Endothelial cell of umbilical vein (primary cell): ENCODE measurements at places on chromosomes 4 and X. TPM values are rescaled to one million over a fixed set of nuclear protein-coding genes. Genes with fewer than 3 reads are reported as not detected.

- no peak for DNase-seq
These were observed 12.8 kb upstream of the MBNL3 start for GRCh38 chrX:132501606-132502005.

DNA sequence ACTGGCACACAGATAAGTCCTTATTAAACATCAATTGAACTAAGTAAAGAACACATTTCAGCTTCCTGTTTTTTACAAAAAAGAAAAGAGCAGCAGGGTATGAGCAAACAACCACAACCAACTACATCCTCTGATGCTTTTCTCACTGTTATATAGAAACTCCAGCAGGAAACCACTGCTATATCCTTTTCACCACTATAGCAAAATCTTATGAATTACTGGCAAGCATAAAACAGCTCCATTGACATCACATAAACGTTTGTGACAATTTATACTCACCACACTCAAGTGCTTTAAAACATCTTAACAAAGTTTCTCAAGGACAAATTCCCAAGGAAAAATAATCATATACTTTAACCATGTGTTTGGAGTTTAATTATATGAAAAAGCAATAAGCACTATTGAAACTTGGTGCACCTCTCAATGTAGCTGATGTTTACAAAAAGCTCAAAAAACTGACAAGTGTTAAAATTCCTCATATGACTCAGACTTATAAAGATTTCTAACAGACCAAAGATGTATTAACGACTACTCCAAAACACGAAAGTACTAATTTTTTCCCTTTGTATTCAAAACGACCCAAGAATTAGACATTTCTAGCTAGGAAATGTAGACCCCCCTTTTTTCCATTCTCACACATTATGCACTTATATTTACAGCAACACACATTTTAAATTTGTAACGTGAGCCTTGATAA is 12.9 kb downstream of the GPRIN3 start:
- DNase-seq = peak; percentile 22

DNA sequence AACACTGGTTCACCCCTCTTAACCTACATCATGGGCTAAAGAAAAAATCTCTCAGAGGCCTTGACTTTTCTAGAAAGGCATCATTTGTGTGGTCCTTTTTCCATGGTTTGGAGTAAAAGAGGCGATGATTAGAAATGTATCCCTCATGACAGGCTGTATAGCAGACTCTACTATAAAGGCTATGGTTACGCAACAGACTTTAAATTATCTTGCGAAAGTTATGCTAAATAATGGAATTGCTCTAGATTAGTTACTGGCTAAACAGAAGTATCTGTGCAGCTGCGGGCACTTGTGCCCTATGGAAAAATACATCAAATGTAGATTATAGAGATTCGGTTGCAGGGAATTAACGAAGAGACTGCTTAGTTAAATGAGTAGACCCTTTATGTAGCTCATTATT is 101.6 kb downstream of the TMEM47 start:
- no peak for DNase-seq

- no peak for DNase-seq
These were observed at the start of gene CYSLTR1 for GRCh38 chrX:78327370-78328086. CYSLTR1 (minus strand) TSS chrX:78327611; CDS start chrX:78273746, 53,865 bp downstream.

GRCh38 chr4:187006189-187006618 is 282.5 kb upstream of the FAT1 start:
- DNase-seq = no peak

DNA sequence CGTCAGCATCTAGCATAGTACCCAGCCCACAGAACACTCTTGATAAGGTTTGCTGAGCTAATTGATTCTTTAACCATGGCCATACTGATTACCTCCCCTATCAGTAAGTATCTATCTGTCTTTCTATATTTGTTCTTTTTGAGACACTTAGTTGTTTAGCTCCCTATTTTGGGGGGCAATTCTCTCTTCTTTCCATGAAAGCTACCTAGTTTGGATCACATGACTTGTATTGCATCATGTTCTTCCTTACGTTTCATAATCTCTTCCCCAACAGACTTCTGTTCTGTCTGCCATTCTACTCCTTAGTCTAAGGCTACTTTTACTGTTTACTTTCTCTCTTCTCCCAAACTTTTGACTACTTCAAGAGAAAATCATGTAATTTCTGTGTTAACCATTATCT is 39.0 kb downstream of the TBC1D19 start:
- no peak for DNase-seq

GRCh38 chr4:20698820-20699219 is 1.4 kb upstream of the PACRGL start:
- no peak for DNase-seq

GRCh38 chrX:21932292-21933002 is 8.1 kb upstream of the SMS start:
- peak; percentile 89 for DNase-seq

DNA sequence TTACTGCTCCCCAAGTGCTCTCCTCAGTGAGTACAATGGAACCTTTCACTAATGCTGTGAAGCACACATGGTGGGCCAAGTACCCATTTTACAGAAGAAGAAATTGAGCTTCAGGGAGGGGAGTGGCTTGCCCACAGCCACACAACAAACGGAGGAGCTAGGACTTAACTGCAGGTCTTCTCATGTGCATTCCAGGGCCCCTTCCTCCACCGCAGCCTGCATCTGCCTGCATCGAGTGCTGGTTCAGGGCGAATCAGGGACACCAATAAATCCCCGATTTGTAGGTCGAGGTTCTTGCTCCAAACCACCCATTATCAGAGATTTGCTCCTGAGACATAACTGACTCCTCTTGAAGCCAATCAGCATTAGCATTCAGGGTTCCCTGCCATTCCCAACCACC is 100.9 kb downstream of the MAMLD1 start:
- DNase-seq = no peak

- DNase-seq = no peak
These were observed 14.2 kb upstream of the ANKRD17 start for GRCh38 chr4:73272816-73273215.

GRCh38 chrX:71282514-71283402 is 677 bp upstream of the NONO start:
- DNase-seq = no peak

DNA sequence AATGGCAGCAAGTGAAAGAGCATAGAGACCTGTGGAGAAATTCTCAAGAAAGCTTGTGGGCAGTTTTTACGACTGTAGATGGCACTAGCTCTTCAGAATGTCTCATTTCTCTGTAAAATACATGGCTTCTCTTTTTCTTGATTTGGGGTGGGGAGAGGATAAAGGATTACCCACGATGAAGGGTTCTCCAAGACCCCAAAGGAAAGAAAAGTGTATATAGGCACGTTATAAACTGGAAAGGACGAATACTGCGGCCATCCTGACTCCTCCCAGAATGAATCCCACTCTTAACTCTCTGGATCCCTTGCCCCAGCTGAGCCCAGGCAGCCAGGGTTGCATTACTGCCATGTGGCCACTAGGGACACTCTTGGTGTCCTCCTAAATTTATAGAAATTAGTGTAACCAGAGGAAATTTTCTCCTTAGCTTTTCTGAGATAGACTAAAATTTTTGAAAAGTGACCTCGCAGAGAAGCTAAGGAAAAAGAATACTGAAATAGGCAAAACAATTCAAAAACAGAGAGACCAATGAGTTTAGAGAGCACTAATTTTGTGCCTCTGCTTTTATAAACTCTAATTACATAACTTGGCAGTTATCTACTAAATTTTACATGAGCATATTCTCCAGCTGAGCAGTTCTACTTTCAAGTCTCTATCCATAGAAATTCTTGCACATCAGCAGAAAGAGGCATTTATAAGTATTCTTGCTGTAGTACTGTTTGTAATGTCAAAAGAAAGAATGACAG is 37.8 kb upstream of the PCDH19 start:
- peak; percentile 59 for DNase-seq

DNA sequence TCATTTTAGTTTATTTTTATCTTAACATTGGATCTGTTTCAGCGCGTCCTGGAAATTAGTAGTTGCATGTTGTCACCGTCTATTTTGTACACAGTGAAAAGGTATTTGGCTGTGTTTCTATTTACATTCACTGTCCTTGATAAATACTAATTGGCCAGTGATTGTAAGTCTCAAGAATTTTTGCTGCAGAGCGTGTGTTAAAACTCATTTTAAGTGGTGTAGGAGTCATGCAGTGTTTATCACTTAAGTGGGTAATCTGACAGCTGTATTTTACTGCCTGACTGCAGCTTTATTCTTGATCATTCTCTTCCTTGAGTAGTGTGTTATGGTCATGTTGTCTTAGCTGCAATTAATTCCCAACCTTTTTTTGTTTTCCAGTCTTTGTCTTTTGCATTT is 9.8 kb downstream of the GUCY1A1 start:
- no peak for DNase-seq

GRCh38 chrX:46165411-46165810 is 379.8 kb downstream of the ZNF674 start:
- no peak for DNase-seq

Gene CYP2U1
- polyA plus RNA-seq = 2.7 and 2.9 TPM in 2 replicates

Gene WDR17
- 0.05 and 0.07 TPM in 2 replicates for polyA plus RNA-seq

Gene ERAS
- polyA plus RNA-seq = 0.14 TPM in 1 of 2 replicates, not detected in the other

Gene TMSB15C
- polyA plus RNA-seq = 2.5 and 3.1 TPM in 2 replicates

Gene TMEM255A
- polyA plus RNA-seq = not detected in 2 replicates

Gene NEXMIF
- not detected in 2 replicates for polyA plus RNA-seq

Gene CFI
- polyA plus RNA-seq = 6.5 and 10.0 TPM in 2 replicates
